NCI-H510A (cell line): ENCODE measurements at places on chromosomes 11 and 22.

DNA sequence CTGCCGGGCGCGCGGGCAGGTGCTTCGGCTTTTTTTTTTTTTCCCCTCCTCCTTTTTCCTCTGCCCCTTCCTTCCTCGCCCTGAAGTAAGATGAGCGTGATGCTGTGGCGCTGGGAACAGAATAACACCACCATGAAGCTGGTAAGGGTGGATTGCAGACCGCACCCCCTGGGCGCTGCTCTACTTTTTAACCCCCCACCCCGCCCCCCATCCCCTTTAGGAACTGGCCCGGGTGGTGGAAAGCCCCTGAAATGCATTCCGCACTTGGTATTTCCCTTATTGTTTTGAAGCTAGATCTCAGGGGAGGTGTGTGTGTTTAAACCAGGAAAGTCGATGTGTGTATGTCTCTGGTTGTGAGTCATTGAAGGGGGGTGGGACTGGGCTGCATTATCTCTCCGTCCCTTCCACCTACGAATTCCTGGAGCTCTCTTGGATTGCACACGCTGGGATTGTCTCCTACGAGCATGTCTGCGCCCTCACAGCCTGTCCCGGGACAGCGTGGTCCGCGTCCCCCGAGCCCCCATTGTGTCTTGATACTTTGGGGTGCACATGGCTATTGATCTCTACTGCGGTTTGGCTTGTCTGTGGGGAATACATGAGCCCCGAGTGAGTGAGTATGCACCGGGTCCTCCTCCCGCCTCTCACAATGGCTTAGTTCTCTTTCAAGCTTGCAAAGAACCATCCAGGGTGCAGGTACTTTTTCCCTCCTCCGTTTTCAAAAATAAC is 64.9 kb downstream of the NAV2 start:
- no peak for DNase-seq

GRCh38 chr11:97110376-97110775 is 720.6 kb downstream of the JRKL start:
- no peak for DNase-seq

GRCh38 chr11:67504005-67504949 is 886 bp downstream of the PITPNM1 start:
- DNase-seq, result peak; percentile 71

DNA sequence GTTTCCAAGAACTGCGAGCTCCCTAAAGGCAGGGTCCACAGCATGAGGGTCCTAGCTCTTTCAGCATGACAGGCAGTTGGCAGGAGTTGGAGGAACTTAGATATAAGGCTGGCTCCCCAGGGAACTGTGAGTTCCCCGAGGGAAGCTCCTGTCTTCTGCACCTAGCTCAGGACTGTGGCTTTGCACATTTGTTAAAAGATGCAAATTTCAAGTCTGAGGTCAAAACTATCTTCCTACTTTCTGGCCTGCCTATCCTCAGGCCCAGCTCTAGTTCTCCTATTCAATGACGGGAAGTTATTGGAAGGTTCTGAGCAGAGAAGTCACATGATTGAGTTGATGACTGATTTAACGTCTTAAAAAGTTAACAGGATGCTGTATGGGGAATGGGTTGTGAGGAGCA is 11.7 kb upstream of the UCP3 start:
- DNase-seq, result no peak

DNA sequence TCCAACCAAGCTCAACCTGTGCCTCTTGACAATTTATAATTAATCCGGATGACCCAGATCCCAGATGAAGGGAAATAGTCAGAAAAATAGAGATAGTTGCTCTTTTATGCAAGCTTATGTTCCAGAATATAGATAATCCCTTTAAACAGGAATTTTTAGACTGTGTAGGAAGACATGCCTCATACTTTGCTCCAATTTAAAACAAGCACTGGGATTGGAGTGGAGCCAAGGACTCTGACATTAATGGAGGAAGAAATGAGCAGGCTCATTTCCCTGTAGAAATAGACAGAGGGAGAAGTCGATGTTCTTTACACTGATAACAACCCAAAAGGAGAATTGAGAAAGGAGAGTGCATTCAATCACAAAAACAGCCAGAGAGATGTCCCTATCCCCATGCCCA is 70.1 kb upstream of the LRRC55 start:
- no peak for DNase-seq

GRCh38 chr11:64918017-64918416 is 1.0 kb upstream of the ATG2A start:
- no peak for DNase-seq

DNA sequence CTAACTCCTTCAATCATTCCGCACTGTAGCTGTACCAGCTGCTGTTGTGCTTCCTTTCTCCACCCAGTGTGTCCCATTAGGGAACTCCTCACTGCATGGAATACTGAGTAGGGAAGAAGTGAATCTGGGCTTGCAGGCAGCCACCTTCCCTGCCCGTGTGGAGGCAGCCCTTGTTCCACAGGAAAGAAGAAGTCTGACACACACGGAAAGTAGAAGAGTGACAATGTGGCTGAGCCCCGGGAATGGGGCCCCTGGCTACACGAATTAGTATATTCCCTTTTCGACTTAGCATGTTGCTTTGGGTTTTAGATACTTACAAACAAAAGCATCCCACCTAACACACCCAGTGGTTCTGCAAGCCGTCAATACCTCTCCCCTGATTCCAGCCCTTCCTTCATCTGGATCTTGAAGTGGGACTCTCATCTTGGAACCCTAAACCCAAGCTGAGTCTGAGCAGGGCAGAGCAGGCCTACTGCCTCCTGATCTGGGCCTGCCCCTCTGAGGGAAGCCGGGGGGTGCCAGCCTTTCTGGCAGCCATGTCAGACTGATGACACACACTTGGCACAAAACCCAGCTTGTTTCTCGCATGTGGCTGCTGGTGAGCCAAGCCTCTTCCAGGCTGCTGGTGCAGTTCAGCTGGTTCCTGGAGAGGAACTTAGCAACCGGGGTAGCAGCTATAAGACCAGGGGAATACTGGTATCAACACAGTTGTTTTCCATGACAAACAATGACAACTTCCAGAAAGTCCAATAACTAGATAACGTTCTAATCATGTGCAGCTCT is 71.6 kb downstream of the C11orf58 start:
- no peak for DNase-seq

DNA sequence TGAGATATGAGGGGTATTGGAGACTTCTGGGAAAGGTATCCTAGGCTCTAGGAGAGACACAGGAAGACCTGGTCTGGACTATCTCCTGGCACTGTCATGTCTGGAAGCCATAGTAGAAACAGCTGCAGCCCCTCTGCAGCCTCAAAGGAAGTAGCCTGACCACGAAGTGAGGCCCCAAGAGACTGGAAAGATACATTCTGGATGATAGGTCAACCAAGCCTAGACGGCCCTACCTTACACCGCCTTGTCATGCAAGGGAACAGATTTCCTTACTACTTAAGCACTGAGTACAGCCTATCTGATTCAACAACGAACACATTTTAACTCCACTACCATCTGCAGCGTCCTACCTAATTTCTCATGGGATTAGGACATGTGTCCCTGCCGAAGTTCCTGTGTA is 31.1 kb downstream of the UQCR10 start:
- DNase-seq, result no peak

DNA sequence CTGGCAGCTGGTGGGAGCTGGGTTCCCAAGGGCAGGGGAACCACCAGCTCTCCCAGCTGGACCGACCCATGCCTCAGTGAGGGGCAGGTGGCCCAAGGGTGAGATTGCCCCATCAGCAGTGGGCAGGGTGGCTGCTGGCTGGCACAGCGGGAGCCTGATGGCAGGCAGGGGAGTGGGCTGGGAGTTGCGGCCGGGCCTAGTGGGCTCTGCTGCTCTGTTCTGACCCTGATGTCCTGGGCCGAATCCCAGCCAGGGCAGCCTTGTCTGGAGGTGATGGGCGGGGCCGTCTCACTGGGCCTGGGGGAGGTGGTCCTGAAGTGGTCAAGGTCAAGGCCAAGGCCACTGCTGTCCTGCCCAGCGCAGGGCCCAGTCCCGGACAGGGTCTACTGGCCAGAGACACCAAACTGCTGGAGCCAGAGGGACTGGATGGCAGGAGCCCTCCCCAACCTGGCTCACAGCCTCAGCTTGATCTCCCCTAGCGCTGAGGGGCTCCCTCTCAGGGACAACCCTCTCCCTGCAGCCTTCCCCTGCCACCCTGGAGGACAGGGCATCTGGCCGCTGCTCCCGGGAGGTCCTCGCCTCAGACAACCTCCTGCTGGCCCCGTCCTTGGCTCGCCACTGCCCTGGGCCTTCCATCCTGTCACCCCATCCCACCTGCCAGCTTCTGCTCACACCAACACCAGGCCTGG is 26.5 kb upstream of the PPARA start:
- DNase-seq, result no peak

DNA sequence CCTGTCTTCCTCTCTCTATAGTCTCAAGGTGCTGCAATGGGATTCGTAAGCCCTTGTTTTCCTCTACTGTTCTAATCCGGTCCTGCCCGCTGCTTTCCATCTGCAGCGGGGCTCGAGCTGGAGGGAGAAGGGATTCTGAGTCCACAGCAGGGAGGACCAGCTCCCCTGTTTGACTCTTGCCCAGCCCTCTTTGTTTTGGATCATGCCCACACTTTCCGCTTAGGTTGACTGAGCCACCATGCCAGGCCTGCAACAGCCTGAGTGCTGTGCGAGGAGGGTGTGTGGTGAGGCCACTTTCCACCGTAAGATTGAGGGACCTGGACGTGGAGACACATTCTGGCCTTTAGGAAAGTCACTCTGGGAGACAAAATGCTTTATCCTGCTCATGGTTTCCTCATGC is 58.3 kb downstream of the CEP164 start:
- no peak for DNase-seq

DNA sequence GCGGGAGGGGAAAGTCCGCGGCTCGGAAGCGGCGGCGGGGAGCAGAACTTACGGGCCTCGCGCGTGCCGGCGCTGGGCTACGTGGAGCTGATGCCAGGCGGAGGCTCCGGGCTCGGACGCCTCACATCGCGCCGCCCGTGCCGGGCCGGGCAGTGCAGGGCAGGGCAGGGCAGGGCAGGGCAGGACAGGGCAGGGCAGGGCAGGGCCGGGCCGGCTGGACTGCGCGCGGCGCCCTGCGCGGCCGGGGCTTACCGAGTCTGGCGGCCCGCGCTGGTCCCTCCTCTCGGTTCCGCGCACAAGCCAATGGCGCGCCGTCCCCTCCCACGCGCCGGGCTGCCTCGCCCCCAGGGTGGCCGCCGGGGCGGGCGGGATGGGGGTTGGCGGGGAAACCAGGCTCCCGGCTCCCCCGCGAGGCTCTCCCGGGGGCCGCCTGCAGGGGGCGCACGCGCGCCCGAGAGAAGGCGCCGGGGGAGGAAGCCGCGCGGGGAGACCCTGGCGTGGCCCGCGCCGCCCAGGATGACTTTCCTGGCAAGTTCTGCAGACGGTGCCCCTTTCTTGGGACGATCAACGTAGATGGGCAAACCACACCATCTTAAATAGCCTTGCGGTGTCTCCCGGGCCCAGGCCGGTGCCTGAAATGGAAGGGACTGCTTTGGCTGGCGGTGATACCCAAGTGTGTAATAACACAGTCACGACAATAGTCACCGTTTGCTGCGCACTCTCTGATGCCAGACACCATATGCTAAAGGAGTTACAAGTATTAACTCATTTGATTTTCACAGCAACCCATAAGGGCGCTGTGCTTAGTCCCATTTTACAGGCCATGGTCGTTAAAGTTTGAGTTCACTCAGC is at the start of gene TP53I11:
TP53I11 (minus strand) TSS at position 259 of the 852 bp plus-strand sequence. CDS start 12,548 bp downstream, outside the sequence.
- no peak for DNase-seq

GRCh38 chr11:19409307-19409706 is 168.6 kb upstream of the E2F8 start:
- no peak for DNase-seq

DNA sequence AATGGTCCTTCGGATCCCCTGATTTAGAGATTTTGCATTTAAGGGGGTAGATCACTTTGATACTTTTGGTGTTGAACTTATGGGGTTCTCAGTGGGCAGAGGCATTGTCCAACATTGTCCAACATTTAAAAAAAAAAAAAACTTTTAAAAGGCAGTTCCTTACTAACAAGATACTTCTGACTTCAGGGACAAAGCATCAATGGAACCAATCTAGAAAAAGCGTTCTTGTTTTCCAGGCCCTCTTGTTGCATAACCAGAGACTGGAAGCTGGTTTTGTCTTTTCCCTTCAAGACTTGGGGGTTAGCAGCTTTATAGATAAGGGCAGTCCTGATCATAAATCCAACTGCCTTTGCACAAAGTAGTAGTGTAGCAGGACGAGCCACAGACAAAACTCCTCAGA is 40.4 kb downstream of the ACER3 start:
- no peak for DNase-seq

- DNase-seq, result no peak
These were observed 715.2 kb upstream of the RAG2 start for GRCh38 chr11:37313266-37313665.

GRCh38 chr11:6828103-6828502 is 17.4 kb upstream of the OR10A5 start:
- DNase-seq, result no peak

GRCh38 chr11:34339149-34340064 is 18.4 kb downstream of the ABTB2 start:
- no peak for DNase-seq

GRCh38 chr22:23514322-23515038 is 65.6 kb downstream of the IGLL1 start:
- no peak for DNase-seq

DNA sequence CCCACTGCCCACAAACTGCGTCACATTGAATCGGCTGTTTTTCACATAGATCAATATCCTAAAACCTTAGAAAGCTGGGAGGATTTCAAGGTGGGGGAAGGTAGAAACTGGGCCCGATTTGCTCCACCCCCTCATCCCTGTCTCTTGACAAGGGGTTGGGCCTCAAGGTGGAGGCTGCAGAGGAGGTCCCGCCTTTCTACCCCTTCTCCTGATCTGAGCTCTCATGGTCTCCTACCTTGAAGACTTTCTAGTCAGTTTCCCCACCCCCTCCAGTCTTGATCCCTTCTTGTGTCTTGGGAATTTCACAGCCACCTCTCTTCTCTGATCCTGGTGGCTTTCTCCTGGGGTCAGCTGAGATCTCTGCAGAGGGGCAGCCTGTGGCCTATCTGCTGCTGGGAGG is 4.5 kb upstream of the STARD10 start:
- DNase-seq, result no peak

DNA sequence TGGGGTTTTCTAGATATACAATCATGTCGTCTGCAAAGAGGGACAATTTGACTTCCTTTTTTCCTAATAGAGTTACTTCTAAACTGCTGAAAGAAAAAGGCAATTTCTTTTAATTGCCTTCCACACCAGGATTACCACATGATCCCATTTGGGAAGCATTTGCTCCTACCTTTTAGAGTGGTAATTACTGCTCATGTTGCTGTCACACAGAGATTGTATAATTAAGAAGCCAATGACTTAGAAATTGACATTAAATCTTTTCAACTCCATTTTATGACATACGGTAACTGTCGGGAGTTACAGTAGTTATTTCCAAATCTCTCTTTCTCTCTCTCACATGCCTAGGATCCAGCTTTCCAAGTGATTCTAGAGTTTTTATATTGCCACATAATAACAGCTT is 17.8 kb upstream of the RAG2 start:
- DNase-seq, result no peak

- no peak for DNase-seq
These were observed 55.1 kb downstream of the IRAG1 start for GRCh38 chr11:10638316-10638925.

DNA sequence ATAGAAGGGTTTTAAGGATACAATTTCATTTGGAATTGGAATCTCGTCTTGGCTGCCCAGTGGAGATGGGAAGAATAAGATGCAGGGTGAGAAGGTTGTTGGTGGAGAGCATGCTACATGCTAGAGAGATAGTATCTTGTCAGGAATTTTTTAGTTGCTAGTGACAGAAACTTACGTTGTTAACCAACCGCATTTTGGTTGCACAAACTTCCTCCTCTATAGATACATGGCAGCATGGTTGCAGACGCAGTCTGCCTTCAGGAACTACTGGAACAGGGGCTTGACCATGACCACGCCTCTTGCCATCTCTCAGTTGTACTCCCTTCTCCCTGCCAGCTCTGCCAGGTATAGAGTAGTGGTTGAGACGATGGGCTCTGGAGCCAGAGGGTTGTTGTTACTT is 13.5 kb upstream of the CCDC90B start:
- no peak for DNase-seq
